ENCODE measurements at places on chromosomes 1 and 21. TPM values are rescaled to one million over a fixed set of nuclear protein-coding genes. Genes with fewer than 3 reads are reported as not detected.

DNA sequence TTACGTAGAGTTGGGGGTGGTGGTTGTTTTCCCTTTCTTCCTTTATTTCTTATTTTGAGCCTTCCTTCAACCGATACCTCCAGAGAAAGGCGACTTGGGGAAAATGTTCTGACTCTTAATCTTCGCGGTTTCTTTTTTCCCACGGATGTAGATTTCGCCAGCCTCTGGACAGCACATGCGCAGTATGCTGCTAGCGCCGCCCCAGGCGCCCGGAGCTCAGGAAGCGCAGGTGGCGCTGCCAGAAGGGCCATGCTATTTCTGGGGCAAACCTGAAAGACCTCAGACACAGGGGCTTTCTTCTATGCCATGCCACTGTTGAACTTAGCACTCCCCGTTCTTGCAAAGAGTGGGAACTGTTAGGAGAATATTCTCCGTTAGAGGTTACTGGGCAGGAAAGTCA lies 392.1 kb downstream of the KIF26B start:
- no peak for DNase-seq

DNA sequence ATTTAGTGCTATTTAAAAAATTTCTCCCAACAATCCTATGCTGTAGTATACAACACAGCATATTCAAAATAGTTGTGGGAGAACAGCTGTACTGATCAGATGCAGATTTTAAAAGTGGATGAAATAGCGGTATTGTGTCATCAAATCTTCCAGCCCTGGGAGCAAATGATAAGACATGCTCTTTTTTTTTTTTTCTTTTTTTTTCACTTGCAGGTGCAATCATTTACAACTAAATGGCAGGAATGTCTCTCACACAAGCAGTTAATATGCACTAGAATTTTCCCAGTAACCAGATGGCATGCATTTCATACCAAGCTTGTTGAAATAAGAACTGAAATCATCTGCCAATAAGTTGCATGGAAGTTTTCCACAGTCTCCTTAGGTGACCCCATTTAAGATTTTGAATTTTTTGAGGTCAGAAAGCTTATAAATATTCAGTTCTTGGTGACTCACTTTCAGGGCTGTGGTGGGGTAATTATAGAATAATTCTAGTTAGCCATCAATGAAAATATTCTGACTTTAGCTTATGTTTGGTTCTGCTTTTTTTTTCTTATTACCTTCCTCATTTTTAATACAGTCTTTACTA lies 623.9 kb upstream of the NR5A2 start:
- no peak for DNase-seq

Gene C1orf185
- not detected for total RNA-seq

DNA sequence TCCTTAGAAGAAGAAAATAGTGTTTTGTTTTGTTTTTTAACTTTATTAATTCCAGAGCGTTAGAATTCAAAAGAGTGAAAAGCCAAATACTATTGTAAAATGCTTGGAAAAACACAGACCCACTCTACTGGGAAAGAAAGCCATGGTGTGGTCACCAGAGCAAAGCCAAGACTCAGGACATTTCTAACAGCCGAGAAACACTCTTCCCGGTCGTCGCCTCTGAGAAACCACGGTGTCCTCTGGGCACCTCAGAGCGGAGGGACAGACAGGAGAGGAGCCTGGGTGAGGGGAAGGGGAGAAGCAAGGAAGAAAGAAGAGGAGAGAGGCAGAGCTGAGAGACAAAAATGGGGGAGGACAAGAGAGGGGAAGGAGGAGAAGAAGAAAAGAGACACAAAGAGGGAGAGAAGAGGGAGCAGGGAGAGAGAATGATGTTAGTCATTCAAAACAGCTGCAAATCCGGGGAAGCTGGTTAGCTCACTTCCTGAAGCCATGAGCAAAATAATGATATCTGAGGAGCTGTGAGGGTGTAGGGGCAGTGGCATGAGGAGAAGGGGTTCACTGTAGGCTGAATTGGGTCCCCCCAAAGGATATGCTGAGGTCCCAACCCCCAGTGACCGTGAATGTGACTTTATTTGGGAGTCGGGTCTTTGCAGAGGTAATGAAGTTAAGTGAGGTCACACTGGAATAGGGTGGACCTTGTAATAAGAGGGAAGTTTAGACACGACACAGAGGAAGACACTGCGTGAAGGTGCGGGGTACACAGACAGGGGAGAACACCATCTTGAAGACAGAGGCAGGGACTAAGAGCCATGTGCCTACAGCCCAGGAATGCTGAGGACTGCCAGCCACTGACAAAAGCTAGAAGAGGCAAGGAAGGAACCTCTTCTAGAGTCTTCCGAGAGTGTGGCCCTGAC lies 58.2 kb upstream of the DMRTB1 start:
- no peak for DNase-seq

DNA sequence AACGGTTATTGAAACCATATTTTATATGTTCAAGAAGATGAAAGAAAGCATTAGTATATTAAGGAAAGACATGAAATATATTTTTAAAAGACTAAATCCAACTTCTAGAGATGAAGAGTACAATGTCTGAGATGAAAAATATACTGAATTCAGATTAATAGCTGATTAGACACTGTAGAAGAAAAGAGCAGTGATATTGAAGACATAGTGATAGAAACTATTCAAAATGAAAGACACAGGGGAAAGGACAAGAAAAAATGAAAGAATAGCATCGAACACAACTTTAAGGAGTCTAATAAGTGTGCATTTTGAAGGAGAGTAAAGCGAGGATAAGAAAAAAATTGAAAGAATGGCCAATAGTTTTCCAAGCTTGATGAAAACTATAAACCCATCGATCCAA lies 11.2 kb upstream of the IFNAR1 start:
- no peak for DNase-seq

Gene SYT11
- total RNA-seq: 12.2 TPM

Data from activated naive CD8-positive, alpha-beta T cell treated with anti-CD3 and anti-CD28 coated beads for 36 hours (primary cell).